ENCODE measurements at places on chromosomes 5 and 9.

DNA sequence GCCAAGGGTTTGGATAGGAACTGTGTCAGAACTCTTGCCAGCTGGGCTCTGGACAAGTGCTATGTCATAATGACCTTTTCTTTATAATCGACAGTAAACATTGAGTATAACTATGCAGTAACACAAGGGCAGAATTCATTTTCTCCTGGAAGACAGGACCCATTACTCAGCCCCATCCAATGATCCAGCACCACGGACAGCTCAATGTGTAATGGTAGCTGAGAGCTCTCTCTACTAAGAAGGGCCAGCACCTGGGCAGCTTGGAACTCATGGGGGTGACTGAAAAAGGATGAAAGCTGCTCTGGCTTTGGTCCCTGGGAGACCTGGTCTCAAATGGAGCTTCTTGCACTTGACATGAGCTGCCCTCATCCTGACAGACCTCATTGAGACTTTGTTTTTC, 347.8 kb downstream of the TRIM32 start:
- no peak for DNase-seq

GRCh38 chr5:170278611-170279458, 18.7 kb downstream of the LCP2 start:
- peak; percentile 74 for DNase-seq

DNA sequence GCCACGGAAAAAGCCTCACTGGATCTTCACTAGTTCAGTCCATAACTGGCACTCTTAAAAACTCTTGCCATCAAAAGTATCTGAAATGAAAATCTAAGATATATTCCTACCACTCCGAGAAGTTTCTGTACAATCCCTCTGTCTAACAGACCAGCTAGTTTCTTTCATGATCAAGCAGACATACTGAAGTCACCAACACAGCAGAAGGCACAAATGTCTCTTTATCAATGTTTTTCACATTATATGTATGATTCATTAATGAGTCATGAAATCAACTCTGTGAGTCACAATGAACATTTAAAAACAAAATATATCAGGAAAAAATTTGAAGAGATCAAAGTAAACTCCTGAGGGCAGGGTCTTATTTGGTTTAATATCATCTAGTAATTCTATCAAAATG, 50.8 kb downstream of the F2R start:
- DNase-seq: no peak

- no peak for DNase-seq
Observed at GRCh38 chr9:136915632-136916329, 28.8 kb downstream of the FBXW5 start.

- DNase-seq: no peak
Observed at GRCh38 chr9:88567870-88568269, 32.9 kb downstream of the NXNL2 start.

DNA sequence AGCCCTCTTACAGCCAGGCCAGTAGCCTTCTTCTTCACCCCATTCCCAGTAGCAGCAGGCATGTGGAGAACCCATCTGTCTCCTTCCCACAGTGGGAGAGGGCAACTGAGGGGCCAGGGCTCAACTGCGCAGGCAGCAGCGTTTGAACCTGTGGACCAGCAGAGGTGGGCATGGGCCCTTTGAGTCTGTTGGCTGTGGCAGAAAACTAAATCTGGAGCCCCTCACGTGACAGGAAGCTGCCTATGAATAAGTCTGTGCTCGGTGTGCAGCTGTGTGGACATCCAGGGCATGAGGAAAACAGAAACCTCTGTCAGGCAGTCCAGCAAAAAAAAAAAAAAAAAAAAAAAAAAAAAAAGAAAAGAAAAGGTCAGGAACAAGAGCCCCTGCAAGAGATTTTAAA, 189.2 kb upstream of the NR3C1 start:
- DNase-seq: no peak

All from stimulated activated CD8-positive, alpha-beta memory T cell treated with anti-CD3 and anti-CD28 coated beads, Interleukin-2, amount 100 ng/mL, for 1 hour (primary cell).